ENCODE measurements at places on chromosomes 1 and 21.

DNA sequence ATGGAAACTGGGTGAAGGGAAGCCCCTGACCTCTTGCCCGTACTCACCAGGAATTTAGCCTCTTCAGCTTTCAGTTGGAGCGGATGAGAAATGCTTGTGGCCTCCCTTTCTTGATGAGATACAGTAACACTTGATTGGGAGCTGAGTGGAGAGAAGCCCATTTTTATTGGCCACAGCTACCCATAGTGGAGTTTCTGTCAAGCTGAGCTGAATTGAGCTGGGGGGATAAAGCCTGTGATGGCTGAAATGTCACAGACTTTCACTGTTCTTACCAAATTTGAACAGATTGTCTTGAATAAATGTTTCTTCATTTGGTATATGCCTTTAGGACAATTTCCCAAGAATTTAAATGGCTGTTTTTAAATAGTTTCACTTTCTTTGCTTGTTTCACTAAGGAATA, 125.9 kb downstream of the ZMYM4 start:
- DNase-seq, result no peak

DNA sequence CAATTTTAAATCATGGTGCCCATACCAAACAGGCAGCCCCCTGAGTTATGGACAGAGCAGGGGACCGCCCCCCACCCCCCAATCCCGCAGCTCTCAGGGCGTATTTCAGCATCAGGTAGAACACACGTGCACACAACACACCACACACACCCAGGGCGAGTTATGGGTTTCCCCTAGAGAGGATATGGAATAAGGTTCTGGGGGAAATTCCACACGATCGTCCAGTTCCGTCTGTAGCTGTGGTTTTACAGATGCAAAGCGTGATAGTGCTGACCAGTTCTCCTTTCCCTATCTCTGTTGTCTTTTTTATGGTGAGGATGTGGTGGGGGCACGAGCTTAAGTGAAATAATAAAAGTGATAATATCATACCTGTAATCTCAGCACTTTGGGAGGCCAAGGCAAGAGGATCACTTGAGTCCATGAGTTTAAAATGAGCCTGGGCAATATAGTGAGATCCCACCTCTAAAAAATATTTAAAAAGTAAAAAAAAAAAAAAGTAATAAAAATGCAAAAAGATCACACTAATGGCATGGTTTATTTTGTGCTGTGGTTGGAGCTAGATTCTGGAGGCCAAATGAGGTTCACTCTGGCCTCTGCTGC, 25.1 kb downstream of the C2CD2 start:
- no peak for DNase-seq

GRCh38 chr1:199857108-199857507, 170.4 kb upstream of the NR5A2 start:
- no peak for DNase-seq

- DNase-seq, result no peak
Observed at GRCh38 chr1:28417441-28417922, 47.9 kb downstream of the PHACTR4 start.

- no peak for DNase-seq
Observed at GRCh38 chr1:232744847-232745246, 60.4 kb upstream of the MAP10 start.

DNA sequence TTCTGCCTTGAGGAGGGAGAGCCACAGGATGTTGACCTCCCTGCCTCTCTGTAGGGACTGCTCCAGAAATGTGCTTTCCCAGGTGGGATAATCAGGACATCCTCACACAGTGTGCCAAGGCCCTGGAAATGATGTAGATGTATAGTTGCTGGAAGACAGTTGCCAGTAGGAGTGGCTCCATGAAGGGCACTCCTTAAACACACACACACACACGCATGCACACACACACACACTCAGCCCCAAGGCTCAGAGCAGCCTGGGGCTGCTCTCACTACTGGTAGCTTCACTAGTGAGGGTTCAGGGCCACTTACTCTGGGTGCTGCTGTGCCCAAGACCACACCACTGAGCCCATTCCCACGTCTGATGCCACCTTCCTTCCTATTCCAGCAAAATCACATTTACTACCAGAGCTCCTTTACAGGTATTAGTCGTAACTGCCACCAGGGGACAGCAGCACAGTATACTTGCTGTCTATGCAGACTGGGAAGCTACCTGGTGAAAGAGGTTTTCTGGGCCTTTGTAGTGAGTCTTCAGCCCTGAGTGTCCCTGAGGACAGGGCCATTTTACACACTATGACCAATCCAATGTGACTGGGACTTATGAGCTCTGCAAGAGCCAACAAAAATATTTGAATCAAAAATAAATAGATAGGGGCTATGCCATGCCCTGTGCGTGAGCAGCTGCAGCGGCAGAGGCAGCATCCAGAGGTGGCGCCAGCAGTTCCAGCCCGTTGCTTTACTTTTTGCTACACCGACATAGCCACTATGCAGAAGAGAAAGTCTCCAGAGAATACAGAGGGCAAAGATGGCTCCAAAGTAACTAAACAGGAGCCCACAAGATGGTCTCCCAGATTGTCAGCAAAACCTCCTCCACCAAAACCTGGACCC, 15.0 kb downstream of the CRNN start:
- no peak for DNase-seq

DNA sequence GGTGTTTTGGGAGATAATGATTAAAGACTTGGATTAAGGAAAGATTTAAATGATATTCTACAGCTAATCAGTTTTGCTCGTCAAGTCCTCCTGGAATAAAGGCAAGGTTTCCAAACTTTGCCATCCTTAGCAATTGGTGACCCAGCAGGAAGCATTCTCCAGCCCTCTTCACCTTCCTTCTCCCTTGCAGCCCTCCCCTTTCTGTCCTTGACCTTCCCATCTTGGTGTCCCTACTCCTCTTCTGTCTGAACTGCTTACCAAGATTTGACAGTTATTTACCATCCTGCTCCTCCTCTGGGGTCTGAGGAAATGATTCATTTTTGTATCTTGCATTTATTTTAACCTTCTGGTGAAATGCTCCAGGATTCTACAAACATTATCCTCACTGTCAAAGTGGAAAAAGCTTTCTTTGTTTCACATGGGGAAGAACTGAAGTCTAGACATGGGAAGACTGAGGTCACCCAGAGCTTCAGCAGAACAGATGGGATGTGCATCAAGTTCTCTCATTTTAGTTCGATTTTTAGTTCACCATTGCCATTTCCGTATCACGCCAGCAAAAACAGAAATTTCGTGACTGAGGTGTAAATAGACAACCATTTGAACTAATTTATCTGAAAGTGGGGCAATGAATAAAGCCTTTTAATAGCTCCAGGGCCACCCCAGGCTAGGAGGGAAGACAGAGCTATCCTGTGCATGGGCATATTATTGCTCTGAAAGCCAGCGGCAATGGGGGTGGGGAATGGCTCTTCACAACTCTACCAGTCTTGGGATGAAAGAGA, 504.4 kb upstream of the PLXNA2 start:
- no peak for DNase-seq

DNA sequence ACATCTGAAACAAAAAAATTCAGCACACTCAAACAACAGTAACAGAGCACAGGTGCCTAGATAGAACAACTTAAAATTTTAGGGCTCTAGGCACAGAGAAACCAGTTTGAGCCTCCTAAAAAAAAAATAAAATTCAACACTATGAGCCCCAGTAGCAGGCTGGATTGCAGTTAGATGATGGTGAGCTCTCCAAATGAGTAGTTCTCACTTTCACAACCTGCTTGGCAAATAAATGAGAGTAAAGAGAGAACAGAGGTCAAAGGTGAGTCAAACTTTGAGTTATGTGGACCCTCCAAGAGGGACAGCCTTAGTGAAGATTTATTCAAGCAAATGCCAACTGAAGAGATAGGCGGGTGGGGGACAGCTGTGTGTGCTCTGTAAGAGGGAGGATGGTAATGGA, 3.6 kb downstream of the BEND5 start:
- no peak for DNase-seq

DNA sequence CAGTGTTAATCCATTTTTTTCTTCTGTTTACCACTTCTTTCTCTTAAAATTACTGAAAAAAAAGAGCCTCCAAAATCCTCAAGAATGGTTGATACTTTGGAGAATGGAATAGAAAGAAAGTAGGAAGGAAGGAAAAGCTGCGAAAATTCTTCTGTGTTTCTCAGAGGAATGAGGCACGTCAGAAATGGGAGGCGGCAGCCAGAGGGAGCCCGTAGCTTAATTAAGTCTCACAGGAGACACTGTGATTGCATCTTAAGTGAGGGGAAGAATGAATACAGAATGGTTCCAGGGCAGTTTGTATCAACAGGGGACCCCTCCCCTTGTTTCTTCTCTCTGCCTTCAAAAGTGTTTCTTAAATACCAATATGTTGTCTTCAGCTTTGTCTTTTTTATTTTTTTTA, 1099.5 kb downstream of the PLA2G4A start:
- peak; percentile 41 for DNase-seq

DNA sequence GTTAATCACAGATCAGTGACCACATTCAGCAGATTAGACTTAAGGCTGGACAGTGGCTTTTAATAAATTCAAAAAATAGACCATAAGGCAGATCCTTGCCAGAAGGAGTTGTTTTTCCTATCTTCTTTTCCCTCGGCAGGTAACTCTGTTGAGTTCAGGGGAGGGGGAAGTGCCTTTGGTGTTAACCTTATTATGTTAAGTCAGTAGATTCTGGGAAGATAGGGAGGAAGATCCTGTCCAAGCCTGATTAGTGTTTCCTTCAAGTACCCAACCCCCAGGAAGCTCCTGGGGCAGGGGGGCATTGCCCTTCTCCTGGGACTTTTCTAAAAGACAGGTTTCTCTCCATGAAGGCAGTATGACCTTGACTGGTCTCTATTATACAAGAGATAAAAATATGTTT, 87.4 kb downstream of the ELAVL4 start:
- no peak for DNase-seq

DNA sequence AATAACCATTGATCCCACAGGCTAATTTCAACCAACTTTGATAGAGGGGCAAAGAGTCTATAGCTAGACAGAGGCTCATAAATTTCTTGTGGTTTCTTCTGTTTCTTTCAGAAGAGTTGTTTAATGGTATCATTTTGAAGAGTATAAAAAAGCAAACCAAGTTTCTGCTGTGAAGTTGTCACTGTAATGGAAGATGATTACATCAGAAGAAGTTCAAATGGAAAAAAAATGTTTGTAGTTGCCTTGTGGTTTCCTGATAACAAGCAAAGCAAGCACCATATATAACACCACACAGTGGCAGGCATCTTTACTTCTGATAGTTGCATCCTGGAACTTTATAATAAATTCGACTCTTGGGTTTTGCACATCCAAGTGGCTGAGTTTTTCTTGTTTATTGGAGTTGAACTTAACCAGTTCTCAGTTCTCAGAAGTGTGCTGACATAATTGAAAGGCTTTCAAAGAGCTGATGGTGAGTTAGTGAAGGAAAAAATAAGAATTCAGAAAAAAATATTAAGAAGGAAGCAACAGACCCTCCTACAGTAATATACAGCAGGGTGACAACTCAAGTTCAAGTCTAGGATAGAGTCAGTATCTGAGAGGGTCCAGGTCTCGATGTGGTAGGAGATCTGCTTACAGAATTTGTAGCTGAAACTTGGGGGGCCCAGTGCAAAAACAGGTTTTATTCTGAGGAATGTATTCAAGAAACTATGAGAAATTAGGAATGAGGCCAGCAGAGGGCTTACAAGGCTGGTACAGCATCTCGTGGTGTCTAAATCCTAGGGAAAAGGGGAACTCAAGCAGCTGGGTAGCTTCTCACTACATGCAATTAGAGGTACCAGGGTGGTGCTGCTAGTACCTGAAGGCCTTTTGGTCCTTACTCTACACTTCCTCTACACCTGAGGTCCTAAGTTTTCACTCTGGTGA, 123.5 kb downstream of the CRB1 start:
- no peak for DNase-seq

DNA sequence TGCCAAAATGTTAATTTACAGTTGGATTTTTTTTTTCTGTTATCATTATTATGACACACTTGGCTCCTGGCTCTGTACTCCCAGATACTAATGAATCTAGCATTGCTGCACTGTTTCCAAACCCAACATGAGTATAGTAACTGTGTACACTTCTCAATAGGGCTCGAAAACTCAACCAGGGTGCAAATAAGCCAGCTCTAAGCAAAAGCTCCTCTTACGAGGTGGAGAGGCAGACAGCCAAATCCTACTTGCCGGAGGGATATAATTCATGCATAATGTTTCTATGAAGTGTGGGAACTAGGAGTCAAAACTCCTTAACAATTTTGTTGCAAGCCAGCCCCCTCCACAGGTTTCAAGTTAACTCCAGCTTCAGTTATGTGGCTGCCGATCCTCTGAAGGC, 510.4 kb upstream of the ZP4 start:
- no peak for DNase-seq

DNA sequence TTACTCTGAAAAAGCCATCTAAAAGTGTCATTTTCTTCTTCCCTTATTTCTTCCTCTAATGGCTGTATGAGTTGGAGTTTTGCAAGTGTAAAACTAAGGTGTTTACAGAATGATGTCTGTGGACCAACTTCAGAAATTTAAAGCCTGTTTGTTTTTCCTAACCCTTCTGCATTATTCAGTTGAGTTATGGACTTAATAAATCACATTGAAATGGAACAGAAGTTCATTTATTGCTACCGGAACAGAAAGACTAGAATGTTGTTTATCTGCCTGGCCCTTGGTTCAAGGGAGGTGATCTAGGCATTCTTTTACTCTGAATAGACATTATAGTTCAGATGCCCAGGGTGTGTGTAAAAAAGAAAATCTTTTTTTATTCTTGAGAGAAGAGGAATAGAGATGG, 24.8 kb downstream of the SYT14 start:
- DNase-seq, result no peak

- no peak for DNase-seq
Observed at GRCh38 chr21:45236481-45236880, 51.2 kb downstream of the POFUT2 start.

- no peak for DNase-seq
Observed at GRCh38 chr1:2480986-2481364, 4.9 kb downstream of the PLCH2 start.

GRCh38 chr1:89351597-89352311, 12.1 kb upstream of the GBP6 start:
- no peak for DNase-seq

DNA sequence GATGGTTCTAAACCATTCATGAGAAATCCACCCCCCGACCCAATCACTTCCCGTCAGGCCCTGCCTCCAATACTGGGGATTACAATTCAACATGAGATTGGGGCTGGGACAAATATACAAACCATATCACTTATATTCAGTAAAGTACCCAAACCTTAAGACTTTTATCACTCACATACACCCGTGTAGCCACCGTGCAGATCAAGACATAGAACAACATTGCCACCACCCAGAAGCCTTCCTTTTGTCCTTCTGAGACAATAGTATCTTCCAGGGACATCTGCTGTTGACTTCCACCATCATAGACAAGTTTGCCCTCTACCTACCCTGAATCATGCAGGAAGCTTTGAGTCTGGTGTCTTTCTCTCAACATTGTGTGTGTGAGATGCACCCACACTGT, 37.5 kb downstream of the CLIC6 start:
- DNase-seq, result no peak

- no peak for DNase-seq
Observed at GRCh38 chr1:85033221-85033620, 15.1 kb downstream of the MCOLN3 start.
